ENCODE measurements at places on chromosomes 3 and 15. TPM values are rescaled to one million over a fixed set of nuclear protein-coding genes. Genes with fewer than 3 reads are reported as not detected.

Gene FSIP1
- total RNA-seq: 0.84 TPM

GRCh38 chr3:42892169-42892568, 13.8 kb upstream of the ZNF662 start:
- DNase-seq: peak; percentile 16

DNA sequence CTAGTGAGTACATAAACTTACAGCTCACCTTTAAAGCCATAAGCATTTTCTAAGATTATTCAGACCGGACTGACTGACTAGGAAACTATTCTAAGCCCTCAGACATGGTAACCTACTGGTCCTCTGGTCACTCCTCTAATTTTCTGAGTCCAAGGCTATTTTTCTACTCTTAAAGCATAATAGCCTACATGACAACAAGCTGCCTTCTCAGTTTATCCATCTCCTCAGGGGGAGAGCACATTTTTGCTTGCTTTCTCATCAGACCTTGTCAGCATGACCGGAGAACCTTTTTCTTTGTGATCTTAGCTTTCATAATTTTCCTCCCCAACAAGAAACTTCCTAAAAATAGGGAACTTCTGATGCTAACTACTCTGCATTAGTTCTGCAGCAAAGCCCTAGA, 38.4 kb downstream of the UBP1 start:
- peak; percentile 58 for DNase-seq

- DNase-seq: peak; percentile 50
These were observed 92.9 kb upstream of the GK5 start for GRCh38 chr3:142318331-142318730.

GRCh38 chr15:100308213-100308600, 33.6 kb downstream of the ADAMTS17 start:
- DNase-seq: no peak

- DNase-seq: peak; percentile 33
These were observed 39.8 kb downstream of the CYP19A1 start for GRCh38 chr15:51298620-51299019.
